ENCODE measurements at places on chromosomes 2 and 18.

DNA sequence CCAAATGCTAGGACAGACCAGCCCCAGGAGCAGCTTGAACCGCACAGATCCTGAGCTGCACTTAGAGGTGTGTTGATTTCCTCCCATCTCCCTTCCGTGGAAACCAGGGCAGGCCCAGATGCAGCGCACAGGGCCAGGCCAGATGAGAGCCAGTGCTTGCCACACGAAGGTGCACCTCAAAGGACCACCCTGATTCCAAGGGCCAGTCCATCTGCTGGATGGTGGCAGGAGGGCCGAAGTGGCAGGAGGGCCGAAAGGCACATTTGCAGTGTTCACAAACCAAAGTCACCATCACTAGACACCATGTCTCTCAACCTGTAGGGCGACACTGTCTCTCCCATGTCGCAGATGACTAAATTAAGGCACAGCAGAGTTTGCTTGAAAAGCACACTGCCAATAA, 370.7 kb upstream of the MYT1L start:
- no peak for DNase-seq

DNA sequence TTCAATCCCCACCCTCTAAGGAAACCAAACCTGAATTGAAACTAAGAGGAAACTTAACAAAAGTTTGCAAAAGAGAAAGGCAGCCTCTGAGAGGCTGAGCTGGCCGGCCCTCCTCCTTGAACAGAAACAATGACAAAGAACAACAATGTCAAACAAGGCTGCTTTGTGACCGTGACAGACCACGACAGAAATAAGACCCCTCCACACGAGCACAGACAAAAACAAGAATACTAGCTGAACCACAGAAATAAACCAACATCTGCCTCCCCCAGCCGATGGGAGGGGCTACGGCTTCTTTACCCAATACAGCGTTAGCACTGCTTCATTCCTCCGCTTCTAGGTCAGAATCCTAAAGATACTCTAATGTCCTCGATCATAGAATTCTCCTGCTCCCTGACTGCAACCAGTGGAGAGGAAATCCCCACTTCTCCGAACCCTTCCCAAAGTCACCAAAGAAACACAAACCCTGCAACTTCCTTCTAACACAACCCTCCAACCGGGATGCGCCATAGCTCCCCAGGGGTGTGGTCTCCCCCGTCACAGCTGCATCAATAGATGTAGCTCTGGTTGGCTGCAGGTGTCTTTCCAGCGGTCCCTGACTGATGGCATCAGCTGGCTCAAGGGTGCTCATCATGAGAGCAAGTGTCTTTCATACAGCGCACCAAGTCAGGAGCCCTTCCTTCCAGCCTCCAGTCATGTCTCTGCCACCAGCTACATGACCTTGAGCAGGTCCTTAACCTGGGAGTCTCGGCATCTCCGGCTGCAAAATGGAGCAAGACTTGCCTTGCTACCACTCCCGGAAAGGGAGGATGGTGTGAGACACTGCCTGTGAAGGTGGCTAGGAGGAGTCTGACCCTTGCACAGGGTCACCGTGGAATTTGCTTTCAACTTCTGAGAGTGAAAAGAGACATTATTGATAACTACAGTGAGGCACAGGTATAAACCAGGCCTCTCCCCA, 198.6 kb downstream of the HAUS1 start:
- DNase-seq, result no peak

- no peak for DNase-seq
Measured at GRCh38 chr18:37566479-37567060, 972 bp upstream of the CELF4 start.

DNA sequence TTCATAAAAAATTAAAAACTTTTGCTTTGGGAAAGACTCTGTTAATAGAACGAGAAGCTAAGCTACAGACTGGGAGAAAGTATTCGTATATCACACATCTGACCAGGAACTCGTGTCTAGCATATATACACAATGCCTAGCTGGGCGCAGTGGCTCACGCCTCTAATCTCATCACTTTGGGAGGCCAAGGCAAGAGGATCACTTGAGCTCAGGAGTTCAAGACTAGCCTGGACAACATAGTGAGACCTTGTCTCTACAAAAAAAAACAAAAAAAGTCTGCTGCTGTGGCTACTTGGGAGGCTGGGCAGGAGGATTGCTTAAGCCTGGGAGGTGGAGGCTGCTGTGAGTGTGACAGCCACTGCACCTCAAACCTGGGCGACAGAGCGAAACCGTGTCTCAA, 46.6 kb downstream of the EPB41L5 start:
- DNase-seq, result no peak

GRCh38 chr2:45578056-45578843, 32.8 kb downstream of the SRBD1 start:
- peak; percentile 65 for DNase-seq

- DNase-seq, result peak; percentile 27
Measured at GRCh38 chr2:163734881-163735684, 725 bp downstream of the FIGN start.

DNA sequence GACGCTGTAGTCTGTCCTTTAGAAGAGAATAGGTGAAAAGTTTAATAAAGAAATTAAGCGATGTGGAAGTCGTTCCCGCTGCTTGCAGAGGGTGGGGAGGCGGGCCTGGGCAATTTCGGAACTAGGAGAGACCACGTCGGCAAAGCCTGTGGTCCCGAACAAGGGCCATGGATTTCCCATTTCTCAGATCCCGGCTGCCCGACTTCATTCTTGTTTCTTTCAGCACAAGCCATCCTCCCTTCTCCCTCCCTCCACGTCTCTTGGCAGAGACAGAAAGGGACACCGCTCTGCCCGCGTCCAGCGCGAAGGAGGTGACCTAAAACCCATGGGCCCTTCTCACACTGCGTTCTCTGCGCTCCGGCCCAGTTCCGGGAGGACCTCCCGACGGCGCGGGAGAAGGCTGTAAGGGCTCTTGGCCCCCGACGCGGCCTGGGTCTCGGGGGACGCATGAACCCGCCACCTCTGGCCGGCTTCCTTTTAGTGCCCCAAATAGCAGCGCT, 2.2 kb upstream of the BCL2L11 start:
- DNase-seq, result no peak

DNA sequence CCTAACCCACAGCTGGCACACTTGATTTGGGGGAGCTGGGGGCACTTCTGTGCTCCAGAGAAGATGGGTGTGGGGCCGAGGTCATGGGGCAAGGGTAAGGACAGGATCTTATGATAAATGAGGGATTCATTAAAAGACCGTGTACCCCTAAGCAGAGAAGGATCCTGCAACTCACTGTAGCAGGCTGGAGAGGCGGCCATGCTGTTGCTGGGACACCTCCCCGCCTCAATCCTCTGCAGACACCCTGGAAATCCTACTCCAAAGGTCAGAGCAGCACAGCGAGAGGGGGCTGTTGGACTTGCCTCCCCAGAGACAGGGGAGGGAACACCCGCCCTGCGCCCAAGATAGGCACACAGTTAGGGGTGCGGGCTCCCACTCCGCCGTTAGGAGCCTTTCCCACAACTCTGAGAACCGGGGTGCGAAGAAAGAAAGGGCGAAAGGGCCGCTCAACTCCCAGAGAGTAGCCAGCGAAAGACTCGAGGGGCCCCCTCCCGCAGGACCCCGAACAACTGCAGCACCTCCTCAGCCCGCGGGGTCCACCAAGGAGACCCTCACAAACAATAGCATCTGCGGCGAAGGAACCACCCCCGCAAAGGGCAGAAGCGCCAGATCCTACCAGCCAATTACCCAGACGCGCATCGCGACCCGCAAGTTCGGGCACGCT, 1.4 kb downstream of the PARD6G start:
- no peak for DNase-seq

DNA sequence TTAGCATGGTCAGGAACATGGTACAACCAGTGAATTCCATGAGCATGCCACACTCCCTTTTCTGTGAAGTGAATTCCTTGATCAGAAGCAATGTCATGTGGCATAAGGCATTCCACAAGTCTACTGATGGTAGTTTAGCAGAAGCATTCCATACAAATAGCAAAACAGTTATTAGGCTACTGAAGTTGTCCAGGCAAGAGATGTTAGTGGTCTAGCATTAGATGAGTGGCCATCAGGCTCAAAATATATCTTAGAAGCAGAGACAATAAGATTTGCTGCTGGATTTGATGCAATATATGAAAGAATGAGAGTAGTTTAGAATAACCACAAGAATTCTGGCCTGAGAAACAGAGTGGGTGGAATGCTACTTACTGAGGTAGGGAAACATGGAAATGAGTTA, 355.3 kb upstream of the NRXN1 start:
- DNase-seq, result peak; percentile 90

DNA sequence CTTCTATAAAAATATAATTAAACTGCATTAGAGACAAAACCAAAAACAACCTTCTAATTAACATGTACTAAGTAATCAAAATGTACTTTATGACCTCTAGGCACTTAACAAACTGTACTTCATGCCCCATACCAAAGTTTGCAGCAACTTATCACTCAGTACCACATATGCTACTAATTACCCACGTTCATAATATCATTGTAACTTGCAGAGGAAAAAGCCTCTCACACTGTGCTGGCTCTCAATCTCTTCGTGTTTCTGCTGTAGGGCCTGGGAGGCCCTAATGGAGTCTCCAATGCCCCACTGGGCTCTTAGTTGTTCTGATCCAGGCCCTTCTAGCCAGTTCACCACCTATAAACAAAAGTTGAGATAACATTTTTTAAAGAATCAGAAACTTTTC, 82.1 kb upstream of the CCDC141 start:
- DNase-seq, result no peak

- no peak for DNase-seq
Measured at GRCh38 chr2:10476723-10477442, 28.8 kb upstream of the ODC1 start.

DNA sequence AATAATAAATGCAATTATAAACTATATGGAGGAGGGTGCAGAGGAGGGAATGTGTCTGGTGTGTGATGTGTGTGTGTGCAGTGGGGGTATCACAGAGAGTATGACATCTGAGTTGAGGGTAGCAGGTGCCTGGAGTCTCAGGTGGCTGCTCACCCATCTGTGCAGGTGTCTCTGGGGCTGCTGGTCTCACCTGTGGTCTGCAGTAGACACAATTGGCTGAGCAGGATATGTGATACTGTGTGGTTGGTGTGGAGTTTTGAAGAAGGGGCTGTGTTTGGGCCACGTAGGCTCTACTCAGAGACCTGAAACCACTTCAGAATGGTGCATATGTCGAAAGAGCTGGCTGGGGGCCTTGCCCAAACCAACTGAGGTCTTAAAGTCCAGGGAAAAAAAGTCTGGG, 17.0 kb downstream of the FABP1 start:
- DNase-seq, result no peak

DNA sequence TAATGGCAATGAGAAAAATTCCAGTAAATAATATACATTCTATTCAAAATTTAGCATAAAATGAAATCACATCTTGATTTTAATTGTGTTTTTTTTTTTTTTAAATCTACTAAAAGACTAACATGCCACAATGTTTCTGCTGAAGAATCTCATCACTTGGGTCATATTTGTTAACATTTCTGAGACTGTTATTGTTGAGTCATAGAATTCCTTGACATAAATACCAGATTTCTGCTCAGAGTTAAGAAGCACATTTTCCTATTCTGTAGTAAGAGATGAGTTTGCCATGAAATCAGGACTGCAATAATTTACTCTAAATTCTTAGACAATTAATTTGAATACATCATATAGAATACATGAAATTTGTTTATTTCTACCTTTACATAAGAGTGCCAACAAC, 154.9 kb upstream of the KYNU start:
- peak; percentile 82 for DNase-seq
